Fibroblast of upper back skin (primary cell): ENCODE measurements at places on chromosomes 1 and 21.

DNA sequence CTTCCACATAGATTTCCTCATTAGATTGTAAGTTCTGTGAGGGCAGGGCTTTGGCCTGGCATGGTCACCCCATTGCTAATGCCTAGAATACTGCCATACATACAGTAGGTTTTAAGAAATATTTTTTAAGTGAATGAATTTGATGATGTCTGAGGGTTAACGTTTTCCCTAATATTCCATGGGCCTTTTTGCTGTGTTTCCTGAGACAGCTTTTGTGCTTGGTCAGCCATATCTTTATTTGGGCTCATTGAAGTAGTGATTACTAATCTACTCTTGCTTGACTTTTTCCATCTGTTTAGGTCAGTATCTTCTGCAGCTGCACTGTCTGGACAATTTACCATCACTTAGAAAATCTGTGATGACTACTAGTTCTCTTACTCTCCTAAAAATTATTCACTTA, 3.5 kb downstream of the CDC42 start:
- DNase-seq: no peak

DNA sequence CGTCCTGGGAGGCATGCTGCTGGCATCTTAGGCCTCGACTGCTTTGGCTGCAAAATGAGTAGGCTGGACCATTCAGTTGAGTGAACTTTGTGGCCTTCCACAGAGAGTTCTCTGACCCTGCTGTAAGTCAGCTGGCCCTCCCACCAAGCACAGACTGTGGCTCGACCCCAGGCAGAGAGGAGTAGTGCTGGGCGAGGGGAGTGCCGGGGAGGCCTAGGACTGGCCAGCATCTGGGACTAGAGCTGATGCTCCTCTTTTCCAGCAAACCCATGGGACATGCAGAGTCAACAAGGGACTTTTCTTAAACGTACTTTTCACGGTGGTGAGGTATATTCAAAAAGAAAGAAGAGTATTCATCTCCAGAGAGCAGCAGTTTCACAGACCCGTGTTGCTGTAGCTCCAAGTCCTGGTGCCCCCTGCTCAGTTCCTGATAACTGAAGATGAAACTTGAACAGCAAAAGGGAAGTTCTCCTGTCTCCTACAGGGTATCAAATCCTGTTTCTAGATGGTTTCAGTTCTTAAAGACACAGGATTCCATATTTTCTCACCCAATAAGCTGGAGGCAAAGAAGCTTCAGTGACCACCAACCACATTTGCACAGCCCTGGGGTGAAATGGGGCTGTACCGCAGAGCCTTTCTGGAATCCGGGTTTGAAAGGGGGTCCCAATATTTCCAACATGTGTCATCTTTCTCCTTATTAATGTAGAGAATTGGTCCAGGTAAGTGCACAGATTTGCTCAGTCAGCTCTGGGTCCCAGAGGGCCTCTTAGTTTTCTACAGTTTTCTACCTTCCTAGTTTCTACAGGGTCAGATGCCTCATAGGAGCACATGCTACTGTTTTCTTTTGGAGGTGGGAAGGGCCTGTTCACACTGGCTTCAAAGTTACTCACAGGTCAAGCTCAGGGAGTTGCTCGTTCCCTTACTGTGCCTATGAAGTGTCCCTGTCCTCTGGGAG, 20.9 kb downstream of the BATF3 start:
- no peak for DNase-seq

- no peak for DNase-seq
These were observed 5.3 kb upstream of the FAM78B start for GRCh38 chr1:166172106-166172505.

GRCh38 chr1:98662356-98662670, 792 bp downstream of the SNX7 start:
- DNase-seq: no peak
